Cerebellum (tissue), 4 donors: ENCODE measurements at places on chromosomes 1 and 21. TPM values are rescaled to one million over a fixed set of nuclear protein-coding genes. Genes with fewer than 3 reads are reported as not detected.

Gene SETDB1
- total RNA-seq, result 57.9 TPM

Gene NSUN4
- total RNA-seq, result 12.9 TPM

Gene PFDN2
- 22.1 TPM for total RNA-seq

DNA sequence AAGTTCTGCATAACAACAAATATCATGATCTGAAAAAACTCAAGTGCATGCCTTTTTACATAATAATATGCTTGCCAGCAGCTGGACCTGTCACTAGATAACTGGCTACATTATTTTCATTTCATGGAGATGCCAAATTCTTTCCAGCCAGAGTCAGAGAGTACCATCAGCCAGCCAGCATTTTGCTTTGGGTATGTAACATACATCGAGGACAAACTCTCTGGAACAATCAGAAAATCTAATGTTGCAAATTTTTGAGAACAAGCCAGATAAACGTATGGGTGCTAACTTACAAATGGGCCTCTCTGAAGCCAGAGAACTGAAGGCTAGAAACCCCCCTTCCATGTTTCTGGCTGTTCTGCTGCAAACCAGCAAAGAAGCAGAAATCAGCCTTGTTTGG is 76.3 kb upstream of the BACE2 start:
- no peak for DNase-seq

DNA sequence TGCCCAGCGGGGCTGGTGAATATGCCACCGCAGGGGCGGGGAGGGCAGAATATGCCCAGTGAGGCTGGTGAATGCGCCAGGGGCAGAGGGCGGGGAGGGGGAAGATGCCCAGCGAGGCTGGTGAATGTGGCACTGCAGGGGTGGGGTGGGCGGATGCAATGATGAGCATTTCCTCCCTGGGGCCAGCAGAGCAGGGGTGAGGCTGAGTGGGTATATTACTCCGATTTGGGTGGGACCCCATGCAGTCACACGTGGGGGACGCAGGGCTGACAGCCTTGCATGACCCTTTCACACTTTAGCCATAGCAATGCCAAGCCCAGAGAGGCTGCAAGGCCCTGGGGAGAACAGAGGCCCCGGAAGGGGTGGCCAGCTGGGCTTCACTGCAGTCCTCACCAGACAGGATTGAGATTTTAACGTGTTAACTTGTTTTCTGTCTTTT is 9.3 kb upstream of the SLX9 start:
- no peak for DNase-seq

- no peak for DNase-seq
These were observed 208.8 kb downstream of the GPR52 start for GRCh38 chr1:174656409-174657059.

DNA sequence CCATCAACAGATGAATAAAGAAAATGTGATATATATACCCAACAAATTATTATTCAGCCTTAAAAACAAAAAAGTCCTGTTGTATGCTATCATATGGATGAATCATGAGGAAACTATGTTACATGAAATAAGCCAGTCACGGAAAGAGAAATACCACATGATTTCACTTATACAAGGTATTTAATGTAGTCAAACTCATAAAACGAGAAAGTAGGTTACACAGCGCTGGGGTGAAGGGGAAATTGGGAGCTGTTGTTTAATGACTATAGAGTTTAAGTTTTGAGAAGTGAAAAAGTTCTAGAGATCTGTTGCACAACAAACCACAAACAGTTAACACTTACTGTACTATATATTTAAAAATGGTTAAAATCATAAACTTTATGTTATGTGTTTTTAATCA is 58.5 kb downstream of the SLC25A24 start:
- DNase-seq, result no peak

GRCh38 chr1:164858096-164858632 is 299.2 kb downstream of the PBX1 start:
- DNase-seq, result no peak

DNA sequence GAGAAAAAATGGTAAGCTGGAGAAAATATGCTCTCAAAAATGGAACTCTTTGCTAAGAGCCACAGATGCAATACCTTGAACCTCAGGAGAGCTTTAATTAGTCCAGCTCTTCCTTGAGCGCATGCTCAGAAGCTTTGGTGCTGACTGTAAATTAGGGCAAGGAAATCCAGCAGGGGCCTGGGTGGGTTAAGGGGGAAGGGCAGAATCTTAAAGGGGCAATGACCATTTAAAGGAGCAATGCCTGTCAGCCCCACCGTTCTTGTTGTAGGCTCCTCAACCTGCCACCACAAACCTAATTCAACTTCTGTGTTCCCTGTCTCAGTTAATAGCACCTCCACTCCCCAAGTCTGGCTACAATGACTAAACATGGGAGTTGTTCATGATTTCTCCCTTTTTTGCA is 6.8 kb upstream of the SLC22A15 start:
- peak; percentile 37 for DNase-seq

DNA sequence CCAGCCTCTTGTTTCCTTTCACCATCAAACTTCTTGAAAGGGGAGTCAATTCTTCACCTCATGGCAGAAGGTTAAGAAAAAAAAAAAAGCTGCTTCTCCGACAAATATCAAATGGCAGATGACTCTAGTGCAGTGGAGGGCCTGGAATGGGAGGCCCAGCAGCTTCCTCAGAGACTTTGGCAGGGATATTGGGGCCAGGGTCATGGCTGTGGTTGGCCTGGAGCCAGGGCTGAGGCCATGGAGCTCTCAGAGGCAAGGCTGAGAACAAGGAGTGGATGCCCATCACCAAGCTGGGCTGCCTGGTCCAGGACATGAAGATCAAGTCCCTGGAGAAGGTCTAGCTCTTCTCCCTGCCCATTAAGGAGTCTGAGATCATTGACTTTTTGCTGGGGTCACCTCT is 18.7 kb downstream of the MTF1 start:
- no peak for DNase-seq

DNA sequence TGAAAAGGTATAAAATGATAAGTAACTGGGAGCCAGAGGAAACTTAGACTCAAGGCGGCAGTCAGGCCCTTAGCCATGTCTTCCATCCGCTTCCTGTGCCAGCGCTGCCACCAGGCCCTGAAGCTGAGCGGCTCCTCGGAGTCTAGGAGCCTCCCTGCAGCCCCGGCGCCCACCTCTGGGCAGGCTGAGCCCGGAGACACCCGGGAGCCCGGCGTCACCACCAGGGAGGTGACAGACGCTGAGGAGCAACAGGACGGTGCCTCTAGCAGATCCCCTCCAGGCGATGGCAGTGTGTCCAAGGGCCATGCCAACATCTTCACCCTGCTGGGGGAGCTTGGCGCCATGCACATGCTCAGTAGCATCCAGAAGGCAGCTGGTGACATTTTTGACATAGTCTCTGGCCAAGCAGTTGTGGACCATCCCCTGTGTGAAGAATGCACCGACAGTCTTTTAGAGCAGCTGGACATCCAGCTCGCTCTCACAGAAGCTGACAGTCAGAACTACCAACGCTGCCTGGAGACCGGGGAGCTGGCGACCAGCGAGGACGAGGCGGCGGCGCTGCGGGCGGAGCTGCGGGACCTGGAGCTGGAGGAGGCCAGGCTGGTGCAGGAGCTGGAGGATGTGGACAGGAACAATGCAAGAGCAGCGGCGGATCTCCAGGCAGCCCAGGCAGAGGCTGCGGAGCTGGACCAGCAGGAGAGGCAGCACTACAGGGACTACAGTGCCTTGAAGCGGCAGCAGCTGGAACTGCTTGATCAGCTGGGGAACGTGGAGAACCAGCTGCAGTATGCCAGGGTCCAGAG is at the start of gene BECN2:
Gene BECN2, plus strand, starts transcription at position 76 of the 803 bp plus-strand sequence. Its CDS starts 0 bp downstream, at position 76.
- no peak for DNase-seq

DNA sequence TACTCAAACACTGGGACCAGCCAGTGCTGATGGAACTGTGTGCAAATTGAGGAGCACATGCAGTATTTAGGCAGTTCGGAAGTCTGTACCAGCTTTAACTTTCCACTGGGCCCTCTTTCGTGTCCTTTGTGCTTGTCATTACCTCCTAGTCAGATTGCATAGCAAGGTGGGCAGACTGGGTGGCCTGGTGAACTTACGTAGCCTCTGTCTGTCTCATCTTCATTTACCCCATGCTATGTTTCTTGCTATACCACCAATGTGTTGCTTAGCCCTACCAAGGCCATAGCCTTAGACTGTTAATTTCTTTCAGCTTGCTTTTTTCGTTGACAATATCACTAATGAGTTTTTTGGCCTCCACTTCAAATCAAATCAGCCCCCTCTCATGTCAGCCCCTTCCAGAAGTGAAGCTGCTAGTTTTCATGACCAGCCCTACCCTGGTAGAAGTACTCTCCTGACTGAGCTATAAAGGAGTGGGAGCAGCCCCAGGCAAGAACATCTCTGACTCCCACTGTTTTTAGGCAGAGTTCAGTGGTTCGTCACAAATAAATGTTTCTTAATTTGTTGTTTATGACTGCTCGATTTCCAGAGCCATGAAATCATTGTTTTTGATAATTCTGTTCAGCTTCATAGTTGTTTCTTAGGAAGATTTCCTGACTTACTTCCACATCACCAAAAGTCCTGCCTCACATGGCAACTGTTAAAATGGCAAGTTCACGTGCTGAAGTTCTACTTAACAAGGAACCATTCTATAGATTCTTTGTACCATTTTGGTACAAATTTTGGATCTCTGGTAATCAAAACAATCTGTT is 19.3 kb downstream of the PRKACB start:
- no peak for DNase-seq

GRCh38 chr1:65946376-65946775 is 153.7 kb downstream of the PDE4B start:
- no peak for DNase-seq

DNA sequence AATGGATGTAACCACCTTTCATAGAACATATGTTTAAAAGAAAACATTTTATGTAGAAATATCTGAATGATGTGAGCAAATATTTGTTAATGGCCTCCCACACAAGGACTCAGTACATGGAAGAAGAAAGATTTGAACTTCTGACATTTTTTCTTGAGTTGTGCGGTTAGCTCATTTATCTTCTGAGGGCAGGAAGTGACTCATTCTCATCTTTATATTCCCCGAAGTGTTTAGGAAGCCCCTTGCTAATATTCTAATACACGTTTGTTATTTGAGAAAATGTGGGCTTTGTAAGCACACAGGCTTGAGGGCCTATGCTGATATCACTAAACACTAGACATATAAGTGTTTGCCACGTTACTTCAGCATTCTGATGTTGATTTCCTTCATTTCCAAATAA is 392.5 kb upstream of the PTBP2 start:
- no peak for DNase-seq

- DNase-seq, result no peak
These were observed 11.8 kb upstream of the TTC22 start for GRCh38 chr1:54812801-54813484.

DNA sequence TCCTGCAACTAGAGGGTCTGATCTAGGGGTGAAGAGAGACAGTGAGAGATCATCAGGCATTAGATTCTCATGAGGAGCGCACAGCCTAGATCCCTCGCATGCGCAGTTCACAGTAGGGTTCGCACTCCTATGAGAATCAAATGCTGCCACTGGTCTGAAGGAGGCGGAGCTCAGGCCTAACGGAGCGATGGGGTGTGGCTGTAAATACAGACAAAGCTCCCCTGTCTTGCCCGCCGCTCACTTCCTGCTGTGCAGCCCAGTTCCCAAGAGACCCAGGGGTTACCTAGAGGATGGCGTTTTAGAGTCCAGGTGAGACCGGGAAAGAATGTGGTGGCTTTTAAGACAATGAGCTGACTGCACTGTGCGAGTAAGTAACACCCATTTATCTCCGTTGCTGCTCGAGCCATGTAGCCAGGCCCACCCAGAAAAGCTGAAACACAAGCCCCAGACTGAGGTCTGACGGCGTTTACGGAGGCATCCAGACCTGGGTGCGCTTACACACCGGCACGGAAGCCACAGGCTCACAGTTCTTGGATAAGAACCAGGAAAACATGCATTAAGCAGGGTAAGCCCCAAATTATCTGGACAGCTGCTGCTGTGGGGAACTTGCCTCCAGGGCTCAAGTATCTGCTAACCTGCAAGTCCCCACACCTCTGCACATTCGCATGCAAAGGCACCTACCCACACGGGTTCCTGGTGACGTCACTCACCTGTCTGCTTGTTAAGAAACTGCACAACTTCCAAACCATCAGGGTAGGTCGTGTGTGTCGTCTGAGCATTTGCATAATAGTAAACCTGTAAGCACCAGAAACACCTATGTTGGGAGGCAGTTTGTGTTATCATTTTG is 12.5 kb downstream of the TCP10L start:
- no peak for DNase-seq

- no peak for DNase-seq
These were observed 11.7 kb downstream of the TNFRSF18 start for GRCh38 chr1:1194723-1195122.
